ENCODE measurements at places on chromosomes 12 and 14. TPM values are rescaled to one million over a fixed set of nuclear protein-coding genes. Genes with fewer than 3 reads are reported as not detected.

Gene DACT1
- 269 TPM for total RNA-seq

Gene SERPINA12
- total RNA-seq: not detected

Gene SMCO3
- not detected for total RNA-seq

Gene WNT1
- total RNA-seq: not detected

Gene SERPINA1
- total RNA-seq: 1.9 TPM

Gene HVCN1
- total RNA-seq: 6.9 TPM

Gene LRIG3
- 19.1 TPM for total RNA-seq

Gene ANO2
- total RNA-seq: 4.4 TPM

Gene CLEC7A
- total RNA-seq: 0.31 TPM

Gene ARG2
- 40.7 TPM for total RNA-seq

Gene ESR2
- total RNA-seq: 1.9 TPM

Gene C12orf54
- total RNA-seq: not detected

Gene TSPAN19
- 1.3 TPM for total RNA-seq

Gene KLRG1
- total RNA-seq: 19.7 TPM

Gene SERPINA9
- not detected for total RNA-seq

Gene NINJ2
- 0.63 TPM for total RNA-seq

Gene TEX22
- total RNA-seq: 0.94 TPM

Gene C12orf56
- total RNA-seq: 0.31 TPM

Gene SLC7A7
- total RNA-seq: 2.8 TPM

Gene RXYLT1
- 11.9 TPM for total RNA-seq

Gene FGF6
- total RNA-seq: not detected

Gene KMT2D
- 57.6 TPM for total RNA-seq

Gene SERPINA4
- not detected for total RNA-seq

Gene USP44
- total RNA-seq: 2.2 TPM

Gene HCAR3
- not detected for total RNA-seq

Gene TRHDE
- total RNA-seq: 21.3 TPM

Gene CCDC175
- total RNA-seq: 3.4 TPM

Gene PTHLH
- total RNA-seq: not detected

Gene MYF6
- not detected for total RNA-seq

Gene IFNG-AS1
- 0.31 TPM for total RNA-seq

Gene FAM161B
- total RNA-seq: 29.7 TPM

Gene ITFG2
- total RNA-seq: 30.7 TPM

Gene FIGNL2
- total RNA-seq: 0.63 TPM

Gene CPNE6
- 27.2 TPM for total RNA-seq

Gene ZDHHC22
- total RNA-seq: 14.7 TPM

Gene CLEC6A
- total RNA-seq: not detected

Gene PPM1A
- total RNA-seq: 86.7 TPM

Gene PMCH
- not detected for total RNA-seq

Gene LALBA
- total RNA-seq: not detected

All from parietal lobe (tissue), 2 donors.